HepG2 (cell line): ENCODE measurements at places on chromosomes 2 and 18. TPM values are rescaled to one million over a fixed set of nuclear protein-coding genes. Genes with fewer than 3 reads are reported as not detected.
A peak's percentile ranks its signal among the peaks of the same experiment; 100 is the strongest.

GALNT3 gene
- total RNA-seq: 0.29 TPM in 1 of 2 replicates, not detected in the other

OSBPL1A gene
- 0.02 and 0.13 TPM in 2 replicates for total RNA-seq

LINC00305 gene
- total RNA-seq: not detected in 2 replicates

SERPINB13 gene
- total RNA-seq: not detected in 2 replicates

DNA sequence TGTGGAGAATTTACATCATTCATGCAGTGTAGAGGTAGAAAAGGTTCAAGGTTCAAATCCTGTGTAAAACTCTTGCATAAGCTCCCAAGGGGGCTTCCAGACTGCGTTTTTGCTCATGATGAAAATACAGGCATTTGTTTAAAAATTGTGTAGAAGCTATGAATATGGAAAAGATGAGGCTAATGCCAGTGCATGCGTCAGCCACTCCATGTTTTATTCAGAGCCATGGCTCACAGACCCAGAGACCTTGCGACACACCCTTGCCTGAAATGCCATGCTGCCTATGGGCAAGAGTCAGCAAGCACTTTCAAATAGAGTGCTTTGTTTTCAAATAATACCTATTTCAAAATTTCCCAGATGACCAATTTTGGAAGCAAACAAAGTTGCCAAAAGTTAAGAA, 262.3 kb downstream of the TRIB2 start:
- no peaks in the 10 kb centered on the region for H3K27me3 ChIP-seq
- no peak overlapping the region for H3K27ac ChIP-seq
- H3K4me3 ChIP-seq: no peak overlapping the region
- H3K4me1 ChIP-seq: peaks cover 19% of the 10 kb centered on the region

DNA sequence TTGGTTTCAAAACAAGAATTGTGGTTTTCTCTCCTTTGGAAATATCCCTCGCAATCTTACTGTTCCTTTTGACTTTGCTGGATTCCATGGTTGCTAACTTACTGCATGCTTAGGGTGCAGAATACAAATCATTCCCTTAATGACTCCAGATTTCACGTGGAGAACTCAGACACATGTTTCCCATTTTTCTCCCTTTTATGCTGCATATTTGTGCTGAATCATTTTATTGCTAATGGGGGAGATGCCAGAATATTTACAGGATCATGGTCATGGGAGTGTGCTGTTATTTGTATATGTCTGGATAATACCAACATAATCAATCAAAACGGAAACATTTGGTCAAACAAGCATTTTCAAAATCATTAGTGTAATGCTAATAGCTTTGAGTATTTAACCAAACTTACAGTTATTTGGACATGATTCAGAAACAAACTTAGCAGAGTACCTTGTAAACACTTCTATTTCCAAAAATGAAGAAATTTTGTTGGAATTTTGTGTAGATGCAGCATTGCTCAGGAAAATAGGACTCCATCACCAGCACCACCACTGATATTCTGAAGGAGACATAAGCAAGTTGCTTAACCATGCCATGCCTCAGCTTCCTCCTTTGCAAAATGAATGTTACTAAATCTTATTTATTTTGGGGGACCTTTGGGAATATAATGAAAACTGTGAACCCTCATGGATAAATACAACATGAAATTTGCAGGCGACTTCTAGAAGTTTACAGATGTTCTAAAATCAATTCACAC, 122.5 kb upstream of the RND3 start:
- H3K4me1 ChIP-seq: no peaks in the 10 kb centered on the region
- DNase-seq: no peak
- no peaks in the 10 kb centered on the region for H3K27me3 ChIP-seq
- H3K36me3 ChIP-seq: no peaks in the 10 kb centered on the region
- no peak overlapping the region for H3K27ac ChIP-seq

DNA sequence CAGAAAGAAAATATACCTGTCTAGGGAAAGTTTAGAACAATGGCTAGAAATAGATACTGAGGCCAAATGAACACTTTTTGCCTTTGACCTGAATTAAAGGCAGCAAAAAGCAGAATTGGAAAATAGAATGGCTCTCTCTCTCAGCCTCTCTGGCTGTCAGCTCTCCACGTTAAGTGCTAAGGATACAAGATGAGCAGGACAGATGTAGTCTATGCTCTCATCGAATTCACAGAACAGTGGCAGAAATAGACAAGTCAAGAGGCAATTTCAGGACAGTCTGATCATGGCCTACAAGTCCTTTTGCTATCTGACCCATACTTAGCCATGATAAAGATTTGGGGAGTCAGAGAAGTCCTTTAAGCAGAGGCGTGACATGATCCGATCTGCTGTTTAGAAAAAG, 120.2 kb upstream of the CREB1 start:
- H3K27me3 ChIP-seq: no peaks in the 10 kb centered on the region
- H3K27ac ChIP-seq: no peak overlapping the region
- DNase-seq: no peak
- H3K36me3 ChIP-seq: no peaks in the 10 kb centered on the region

GRCh38 chr2:214899751-214900150, 90.3 kb upstream of the BARD1 start:
- no peaks in the 10 kb centered on the region for H3K4me1 ChIP-seq
- no peak for DNase-seq
- H3K4me3 ChIP-seq: no peak overlapping the region
- H3K27ac ChIP-seq: no peak overlapping the region
- no peaks in the 10 kb centered on the region for H3K36me3 ChIP-seq

DNA sequence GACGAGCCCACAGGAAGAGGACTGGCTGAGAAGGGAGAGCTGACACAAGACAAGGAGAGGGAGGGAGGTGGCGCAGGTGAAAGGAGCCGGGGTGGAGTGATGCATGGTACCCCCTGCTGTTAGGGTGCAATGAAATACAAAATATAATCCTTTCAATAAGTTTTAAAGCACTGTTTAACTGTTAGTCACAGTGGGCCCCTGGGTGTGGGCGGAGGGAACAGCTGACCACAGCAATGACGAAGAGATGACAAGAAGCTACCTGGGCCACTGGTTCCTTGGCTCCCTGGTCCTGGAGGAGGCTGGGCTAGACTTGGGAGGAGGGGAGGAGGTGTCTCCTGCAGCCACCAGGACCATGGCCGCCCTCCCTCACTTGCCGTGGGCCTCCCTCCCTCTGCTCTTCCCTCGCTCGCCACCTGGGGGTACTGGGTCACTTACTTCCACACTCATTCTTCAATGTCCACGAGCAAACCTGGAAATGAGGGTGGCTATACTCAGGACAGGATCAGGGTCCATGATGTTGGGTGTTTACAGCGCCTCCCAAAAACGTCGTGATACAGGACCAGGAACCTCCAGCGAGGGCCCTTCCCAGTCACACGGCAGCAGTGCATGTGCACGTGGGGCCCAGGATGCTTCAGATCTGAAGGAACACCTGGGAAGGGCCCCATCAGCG, 196.1 kb downstream of the ANKRD30B start:
- H3K4me1 ChIP-seq: no peaks in the 10 kb centered on the region
- no peaks in the 10 kb centered on the region for H3K36me3 ChIP-seq
- H3K27me3 ChIP-seq: no peaks in the 10 kb centered on the region
- no peak for DNase-seq

DNA sequence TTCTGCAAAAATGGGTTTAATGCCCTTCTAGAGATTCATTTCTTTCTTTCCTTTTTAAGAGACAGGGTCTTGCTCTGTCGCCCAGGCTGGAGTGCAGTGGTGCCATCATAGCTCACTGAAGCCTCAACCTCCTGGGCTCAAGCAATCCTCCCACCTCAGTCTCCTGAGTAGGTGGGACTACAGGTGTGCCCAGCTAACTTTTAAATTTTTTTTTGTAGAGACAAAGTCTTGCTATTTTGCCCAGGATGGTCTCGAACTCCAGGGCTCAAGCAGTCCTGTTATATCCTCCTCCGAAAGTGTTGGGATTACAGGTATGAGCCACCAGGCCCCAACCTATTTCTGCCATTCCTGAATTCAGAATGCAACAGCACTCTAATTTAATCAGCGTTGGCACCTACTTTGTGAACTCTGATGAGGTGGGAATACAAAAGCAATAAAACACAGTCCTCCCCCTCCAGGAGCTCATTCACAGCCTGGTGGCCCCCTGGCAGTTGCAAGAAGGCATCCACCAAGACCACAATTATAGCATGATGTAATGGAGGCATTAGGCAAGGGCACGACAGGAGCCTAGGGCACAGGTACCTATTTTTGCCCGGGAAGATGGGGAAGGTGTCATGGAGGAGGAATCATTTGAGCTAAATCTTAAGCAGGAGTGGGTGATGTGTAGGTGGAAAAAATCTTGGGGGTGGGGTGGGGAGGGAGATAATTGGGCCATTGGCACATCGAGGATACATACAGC, 5.1 kb downstream of the RHOB start:
- peaks cover 2% of the 10 kb centered on the region; the same call in 1 of the 2 replicates for H3K36me3 ChIP-seq
- no peak overlapping the region for H3K4me3 ChIP-seq
- H3K4me1 ChIP-seq: peaks cover 51% of the 10 kb centered on the region
- DNase-seq: no peak
- H3K27me3 ChIP-seq: no peaks in the 10 kb centered on the region

GRCh38 chr2:233775414-233775813, 2.7 kb upstream of the MROH2A start:
- H3K27me3 ChIP-seq: peaks cover 3% of the 10 kb centered on the region; the same call in 1 of the 2 replicates
- H3K36me3 ChIP-seq: no peaks in the 10 kb centered on the region
- no peak overlapping the region for H3K4me3 ChIP-seq
- no peak for DNase-seq

GRCh38 chr2:217805668-217806481, 196.9 kb downstream of the TNS1 start:
- H3K27ac ChIP-seq: no peak overlapping the region
- peaks cover 13% of the 10 kb centered on the region; the same call in 1 of the 2 replicates for H3K4me1 ChIP-seq
- H3K36me3 ChIP-seq: peaks cover 25% of the 10 kb centered on the region
- no peak overlapping the region for H3K4me3 ChIP-seq
- H3K27me3 ChIP-seq: no peaks in the 10 kb centered on the region

DNA sequence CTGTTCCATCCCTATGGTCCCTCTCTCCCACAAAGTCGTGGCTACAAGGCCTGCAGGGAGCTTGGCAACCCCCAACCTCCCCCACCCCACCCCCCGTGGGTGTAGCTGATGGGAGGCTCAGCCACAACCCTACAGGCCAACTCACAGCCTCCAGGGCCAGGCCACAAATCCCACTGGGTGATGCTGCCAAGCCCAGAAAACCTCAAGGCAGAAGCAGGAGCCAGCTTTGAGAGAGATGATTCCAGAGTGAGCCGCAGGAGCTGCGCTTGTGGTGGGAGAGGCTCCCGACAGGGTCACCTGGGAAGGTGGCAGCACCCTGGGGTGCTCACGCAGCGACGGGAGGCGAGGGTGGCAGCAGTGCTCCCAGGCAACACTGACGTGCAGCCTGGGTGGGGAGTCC, 44.8 kb downstream of the ADCY3 start:
- H3K27ac ChIP-seq: no peak overlapping the region
- H3K4me3 ChIP-seq: no peak overlapping the region
- DNase-seq: no peak
- no peaks in the 10 kb centered on the region for H3K36me3 ChIP-seq
- H3K4me1 ChIP-seq: peaks cover 33% of the 10 kb centered on the region

- no peaks in the 10 kb centered on the region for H3K36me3 ChIP-seq
- peaks cover 12% of the 10 kb centered on the region; the same call in 1 of the 2 replicates for H3K27me3 ChIP-seq
- no peak overlapping the region for H3K4me3 ChIP-seq
These were observed 99.7 kb upstream of the ODC1 start for GRCh38 chr2:10547663-10548376.

GRCh38 chr2:158619496-158619895, 162.7 kb downstream of the PKP4 start:
- no peaks in the 10 kb centered on the region for H3K27me3 ChIP-seq
- peak; percentile 70 for DNase-seq
- H3K27ac ChIP-seq: peak overlapping the region; percentile 47
- peaks cover 20% of the 10 kb centered on the region for H3K36me3 ChIP-seq
- no peak overlapping the region for H3K4me3 ChIP-seq

- no peaks in the 10 kb centered on the region; the same call in 1 of the 2 replicates for H3K27me3 ChIP-seq
- H3K4me3 ChIP-seq: no peak overlapping the region
- no peaks in the 10 kb centered on the region for H3K36me3 ChIP-seq
- no peak overlapping the region for H3K27ac ChIP-seq
- DNase-seq: no peak
- H3K4me1 ChIP-seq: no peaks in the 10 kb centered on the region
These were observed 66.9 kb downstream of the ZDBF2 start for GRCh38 chr2:206341396-206341795.

- no peak overlapping the region for H3K27ac ChIP-seq
- DNase-seq: peak; percentile 48
- H3K4me1 ChIP-seq: no peaks in the 10 kb centered on the region
- no peaks in the 10 kb centered on the region for H3K27me3 ChIP-seq
- H3K4me3 ChIP-seq: no peak overlapping the region
- no peaks in the 10 kb centered on the region; the same call in 1 of the 2 replicates for H3K36me3 ChIP-seq
These were observed 49.9 kb downstream of the DGKD start for GRCh38 chr2:233404222-233404621.

GRCh38 chr2:240631548-240632305, 6.4 kb downstream of the GPR35 start:
- no peak overlapping the region for H3K27ac ChIP-seq
- H3K36me3 ChIP-seq: no peaks in the 10 kb centered on the region; the same call in 2 of the 3 replicates
- peaks cover 25% of the 10 kb centered on the region for H3K4me1 ChIP-seq
- no peak for DNase-seq

DNA sequence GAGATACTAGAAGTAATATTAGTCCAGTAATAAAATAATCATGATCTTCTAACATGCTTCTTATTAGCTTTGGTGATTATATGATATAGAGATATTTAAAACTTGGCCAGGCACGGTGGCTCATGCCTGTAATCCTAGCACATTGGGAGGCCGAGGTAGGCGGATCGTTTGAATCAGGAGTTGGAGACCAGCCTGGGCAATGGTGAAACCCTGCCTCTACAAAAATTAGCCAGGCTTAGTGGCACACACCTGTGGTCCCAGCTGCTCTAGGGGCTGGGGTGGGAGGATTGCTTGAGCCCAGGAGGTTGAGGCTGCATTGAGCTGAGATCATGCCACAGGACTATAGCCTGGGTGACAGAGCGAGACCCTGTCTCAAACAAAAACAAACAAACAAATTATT, 87.0 kb downstream of the WDR7 start:
- no peak overlapping the region for H3K27ac ChIP-seq
- no peak for DNase-seq
- no peaks in the 10 kb centered on the region for H3K4me1 ChIP-seq
- no peak overlapping the region for H3K4me3 ChIP-seq
